ENCODE measurements at places on chromosomes 4 and X.

DNA sequence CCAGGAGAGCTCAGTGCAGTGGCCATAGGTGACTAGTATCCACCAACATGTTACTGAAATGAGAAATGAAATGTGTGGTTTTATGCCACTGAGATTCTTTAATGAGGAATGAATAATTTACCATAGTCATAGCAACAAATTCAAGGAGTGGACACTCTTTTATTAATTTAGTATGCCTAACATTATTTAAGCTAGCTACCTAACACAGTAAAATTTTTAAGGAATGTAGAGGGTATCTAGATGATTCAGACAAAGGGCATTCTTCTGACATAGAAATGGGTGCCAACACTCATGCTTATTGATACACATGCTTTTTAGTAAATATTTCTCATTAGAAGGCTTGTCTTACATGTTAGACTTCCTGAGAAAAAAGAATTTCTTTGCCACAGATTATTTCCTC is 33.3 kb upstream of the SULT1B1 start:
- no peak for DNase-seq

DNA sequence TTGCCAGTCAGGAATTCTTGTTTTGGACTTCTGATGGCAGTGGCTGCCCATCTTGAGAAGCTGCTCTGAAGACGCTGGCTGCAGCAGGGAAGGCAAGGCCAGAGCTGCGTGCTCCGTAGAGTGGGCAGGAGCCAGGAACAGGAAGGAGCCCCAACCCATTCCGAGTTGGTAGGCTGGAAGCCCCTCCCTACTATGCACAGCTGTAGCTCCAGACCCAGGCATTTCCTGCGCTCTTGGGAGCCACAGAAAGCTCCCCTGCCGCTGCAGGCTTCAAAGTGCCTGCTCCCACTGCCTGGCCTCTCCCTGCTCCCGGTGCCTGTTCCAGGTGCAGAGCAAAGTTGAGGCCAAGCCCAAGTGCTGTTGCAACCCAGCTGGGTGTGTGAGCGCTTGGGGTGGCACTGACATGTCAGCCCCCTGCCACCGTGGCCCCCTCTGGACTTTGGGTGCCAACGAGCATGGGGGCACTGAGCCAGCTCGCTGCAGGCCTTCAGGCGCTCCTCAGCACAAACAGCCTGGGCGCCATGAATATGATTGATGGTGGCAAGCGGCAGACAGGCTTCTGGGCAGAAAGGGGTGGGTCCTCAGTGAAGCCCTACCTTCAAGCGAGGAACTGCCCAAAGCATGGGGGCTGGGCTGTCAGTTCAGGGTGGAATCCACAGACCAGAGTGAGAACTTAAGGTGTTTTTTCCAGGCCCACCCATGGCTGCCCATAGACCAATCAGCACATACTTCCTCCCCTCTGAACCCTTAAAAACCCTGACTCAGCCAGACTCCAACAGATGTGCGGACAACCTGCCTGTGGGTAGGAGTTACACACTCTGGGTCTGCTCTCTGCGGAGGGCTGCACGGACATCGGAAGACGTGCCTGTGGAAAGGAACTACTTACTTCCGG is 677.2 kb upstream of the INTU start:
- no peak for DNase-seq

DNA sequence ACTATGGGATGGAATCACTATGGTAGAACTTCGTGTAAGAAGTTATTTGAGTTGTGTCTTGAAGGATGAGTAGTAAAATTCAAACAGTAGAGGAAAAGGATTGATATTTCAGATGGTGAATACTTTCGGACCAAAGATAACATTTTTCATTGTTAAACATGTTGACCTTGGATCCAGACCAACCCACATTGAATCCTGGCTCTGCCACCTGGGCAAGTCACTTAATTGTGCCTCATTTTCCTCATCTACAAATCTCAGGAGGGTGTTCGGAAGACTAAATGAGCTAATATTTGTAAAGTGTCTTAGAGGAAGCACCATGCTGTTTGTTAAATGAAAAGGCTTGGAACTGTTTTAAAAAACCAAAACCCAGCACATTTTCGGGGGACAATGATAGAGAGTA is 1.4 kb upstream of the AIFM1 start:
- no peak for DNase-seq

DNA sequence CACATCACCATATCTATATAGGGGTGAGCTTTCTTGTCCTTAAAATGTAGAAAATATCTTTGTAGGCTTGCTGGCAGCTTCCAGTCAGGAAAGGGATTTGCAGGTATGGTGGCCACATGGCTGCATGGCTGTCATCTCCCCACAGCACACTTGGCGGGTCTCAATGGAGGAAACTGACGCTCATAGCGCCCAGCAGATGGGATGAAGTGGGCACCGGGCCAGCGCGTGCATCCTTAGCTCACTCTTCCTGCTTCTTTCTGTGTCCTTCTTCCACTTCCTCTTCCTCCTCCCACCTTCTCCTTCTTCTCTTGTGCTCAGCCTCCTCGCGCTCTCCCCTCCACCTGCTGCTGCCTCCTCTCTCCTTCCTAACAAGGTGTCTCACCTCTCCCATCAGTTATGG is 156.2 kb upstream of the PSAPL1 start:
- DNase-seq = no peak

DNA sequence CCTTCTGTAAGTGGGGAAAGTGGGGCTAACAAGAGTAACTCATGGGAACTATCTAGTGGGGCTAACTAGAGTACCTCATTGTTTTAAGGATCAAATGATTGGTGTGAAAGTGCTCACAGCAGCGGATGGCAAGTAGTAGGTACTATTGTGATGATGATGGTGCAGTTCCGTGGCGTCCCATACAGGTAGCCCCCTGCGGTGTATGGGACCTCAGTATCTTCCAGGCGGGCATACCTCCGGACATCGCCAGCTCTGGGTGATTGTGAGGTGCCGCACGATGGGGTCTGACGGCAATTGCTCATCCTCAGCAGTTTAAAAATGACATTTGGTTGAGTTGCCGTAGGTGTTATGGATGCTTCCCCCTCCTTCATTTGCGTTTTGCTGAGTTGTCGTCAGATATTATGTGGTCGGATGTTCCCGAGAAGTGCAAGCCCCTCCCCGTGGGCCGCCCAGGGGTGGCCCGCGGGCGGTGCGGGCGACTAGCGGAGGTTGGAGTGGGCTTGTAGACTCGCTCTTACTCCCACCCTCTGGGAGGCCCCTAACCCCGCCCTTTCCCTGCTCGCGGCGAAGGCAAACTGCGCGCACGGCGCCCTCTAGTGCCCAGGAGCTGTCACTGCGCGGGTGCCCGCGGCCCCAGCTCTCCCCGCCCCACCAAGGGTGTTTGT is 18.3 kb upstream of the GPR101 start:
- DNase-seq = peak; percentile 52

- no peak for DNase-seq
Measured at GRCh38 chr4:8305851-8306471, 36.4 kb downstream of the HTRA3 start.

GRCh38 chr4:77073981-77074380 is 1.8 kb downstream of the CCNI start:
- DNase-seq = peak; percentile 19

DNA sequence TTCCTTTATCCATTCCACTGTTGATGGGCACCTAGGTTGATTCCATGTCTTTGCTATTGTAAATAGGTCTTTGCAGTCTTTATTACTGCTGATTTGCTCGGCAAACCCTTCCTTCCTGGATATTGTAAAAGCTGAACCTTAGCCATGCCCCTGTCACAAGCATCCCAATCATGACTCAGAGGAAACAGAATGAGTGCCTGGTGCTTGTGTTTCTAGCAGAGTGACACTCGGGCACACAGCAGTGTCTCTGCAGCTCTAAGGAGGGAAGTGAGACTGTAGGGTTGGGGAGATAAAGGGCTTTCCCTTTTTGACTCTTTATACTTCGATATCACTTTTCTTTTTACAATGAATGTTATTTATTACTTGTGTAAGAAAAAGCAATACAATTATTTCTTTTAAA is 83.3 kb downstream of the AKAP4 start:
- peak; percentile 82 for DNase-seq
